Testis (tissue), 5 donors: ENCODE measurements at places on chromosomes 2 and 18. TPM values are rescaled to one million over a fixed set of nuclear protein-coding genes. Genes with fewer than 3 reads are reported as not detected.

Gene SRD5A2
- polyA plus RNA-seq, result 1.8 TPM

Gene COLEC11
- 12.7 TPM for polyA plus RNA-seq

Gene HSPE1
- 61.8 TPM for polyA plus RNA-seq

Gene KIF5C
- 57.0 TPM for polyA plus RNA-seq

Gene SERPINB10
- polyA plus RNA-seq, result not detected

Gene CDKL4
- polyA plus RNA-seq, result 3.9 TPM
